ENCODE measurements at places on chromosomes 3 and 15.
A peak's percentile ranks its signal among the peaks of the same experiment; 100 is the strongest.

DNA sequence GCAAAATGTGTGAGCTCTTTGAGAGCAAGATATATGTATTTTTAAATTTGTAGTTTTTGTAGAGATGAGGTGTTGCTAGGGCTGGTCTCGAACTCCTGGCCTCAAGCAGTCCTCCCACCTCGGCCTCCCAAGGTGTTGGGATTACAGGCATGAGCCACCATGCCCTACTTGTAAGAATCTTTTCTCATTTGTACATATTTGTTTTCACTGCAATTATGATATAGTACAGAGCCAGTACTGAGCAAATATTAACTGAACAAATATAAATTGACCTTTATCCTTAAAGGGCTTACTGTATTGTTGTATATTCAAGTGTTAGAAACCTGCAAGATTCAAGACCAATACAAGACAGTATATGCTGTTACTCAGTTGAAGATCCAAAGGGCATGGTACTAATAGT is 53.4 kb downstream of the GTF2E1 start:
- no peak for DNase-seq

DNA sequence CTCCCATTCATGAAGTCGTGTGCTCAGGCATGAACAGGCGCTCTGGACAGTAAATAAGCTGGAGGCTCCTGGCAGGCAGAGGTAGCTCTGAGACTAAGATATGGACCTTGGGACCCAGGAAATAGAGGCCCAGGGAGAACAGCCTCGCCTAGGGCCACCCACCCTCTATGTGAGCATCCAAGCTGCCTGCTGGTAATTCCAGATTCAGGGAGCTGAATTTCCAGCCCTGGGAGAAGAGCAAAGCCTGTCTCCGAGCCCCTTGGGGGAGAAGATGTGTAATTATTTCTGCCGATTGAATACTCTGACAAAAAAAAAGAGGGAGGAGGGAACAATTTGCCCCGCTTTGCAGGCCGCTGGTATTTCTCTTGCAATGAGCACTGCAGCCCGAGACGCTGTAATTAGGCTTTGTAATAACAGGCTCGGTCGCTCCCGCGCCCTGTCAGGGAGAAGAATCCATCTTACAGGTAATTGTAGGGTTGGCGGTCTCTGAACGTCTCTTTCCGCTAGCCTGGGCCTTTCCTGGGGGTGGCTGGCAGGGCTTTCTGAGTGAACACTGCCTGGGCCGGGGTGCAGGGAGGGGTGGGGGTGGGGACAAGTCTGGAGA is 131.5 kb downstream of the WNT7A start:
- no peak for DNase-seq

DNA sequence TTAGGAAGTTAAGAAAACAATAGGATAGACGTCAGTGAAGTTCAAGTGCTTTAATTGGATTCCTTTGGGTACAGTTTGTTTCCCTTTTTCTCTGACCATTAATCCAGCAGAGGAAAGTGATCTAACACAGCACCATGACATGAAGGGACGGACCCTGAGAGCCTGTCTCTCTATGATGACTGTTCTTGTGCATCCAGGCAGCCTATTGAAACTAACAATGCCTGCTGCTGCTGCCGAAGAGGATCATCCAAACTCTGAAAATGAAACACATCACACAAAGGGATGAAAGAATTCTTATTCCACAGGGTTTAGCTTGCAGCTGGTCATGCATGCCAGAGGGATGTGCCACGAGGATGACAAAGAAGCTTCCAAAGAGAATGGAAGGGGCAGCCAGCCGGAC is 75.5 kb downstream of the ZBTB20 start:
- DNase-seq, result no peak

DNA sequence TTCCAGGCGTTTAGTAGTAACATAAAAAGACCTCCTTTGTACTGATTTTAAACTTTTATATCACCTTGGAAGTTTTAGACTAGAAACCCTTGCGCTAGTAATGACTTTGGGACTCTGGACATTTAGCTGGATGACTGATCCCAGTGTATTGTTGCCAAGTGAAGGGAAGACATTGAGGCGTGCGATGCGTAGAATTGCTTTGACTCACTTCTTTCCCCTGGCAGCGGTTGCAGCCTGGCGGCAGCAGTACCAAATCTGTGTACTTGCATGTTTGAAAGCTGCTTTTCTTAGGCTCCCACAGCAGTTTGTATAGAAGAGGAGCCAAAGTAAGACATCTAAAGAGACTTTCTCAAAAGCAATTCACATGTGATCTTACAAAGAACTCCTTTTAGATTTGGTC is 151.6 kb downstream of the BBX start:
- no peak for DNase-seq

- DNase-seq, result no peak
These were observed 85.6 kb downstream of the RAP2B start for GRCh38 chr3:153247331-153248330.

GRCh38 chr15:50411870-50412269 is 12.3 kb upstream of the USP8 start:
- DNase-seq, result no peak

DNA sequence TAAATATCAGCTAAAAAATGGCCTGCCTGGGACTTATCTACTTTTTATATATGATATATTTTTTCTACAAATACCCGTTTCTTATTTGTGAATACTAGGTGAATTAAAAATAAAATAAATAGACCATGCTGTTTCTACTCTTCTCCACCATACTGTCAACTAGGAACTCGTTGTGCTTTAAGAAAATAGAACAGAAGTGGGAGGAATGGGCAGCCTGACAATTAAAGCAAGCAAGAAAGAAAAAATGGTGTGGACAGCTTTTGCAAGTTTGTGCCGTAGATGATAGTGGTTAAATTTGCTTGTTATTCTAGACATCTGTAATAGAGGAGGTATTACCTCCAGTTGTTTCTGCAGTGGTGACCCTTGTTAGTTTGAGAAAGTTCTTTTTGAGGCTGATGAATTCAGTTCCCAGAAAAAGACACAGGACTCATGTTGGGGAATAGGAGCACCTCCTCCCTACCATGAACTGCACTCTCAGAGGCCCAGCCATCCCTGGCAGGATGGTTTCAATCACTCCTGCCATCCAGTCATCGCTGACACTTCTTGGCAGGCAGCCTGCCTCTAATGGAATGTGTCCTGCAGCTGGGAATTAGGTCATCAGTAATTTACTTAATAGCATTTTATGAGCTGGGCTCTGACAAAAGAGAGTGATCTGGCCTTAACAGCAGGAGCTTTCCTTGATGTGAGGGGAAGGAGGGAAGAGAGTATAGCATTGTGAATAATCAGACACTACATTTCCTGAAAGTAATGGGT is 105.0 kb upstream of the GAP43 start:
- DNase-seq, result peak; percentile 28

Data from iPS DF 19.7 (cell line).